Endothelial cell of coronary artery (primary cell): ENCODE measurements at places on chromosomes 5 and 9. TPM values are rescaled to one million over a fixed set of nuclear protein-coding genes. Genes with fewer than 3 reads are reported as not detected.

The CDKN2B gene
- 7.6 and 9.8 TPM in 2 replicates for total RNA-seq

The OLFM1 gene
- 0.18 and 0.56 TPM in 2 replicates for total RNA-seq

The PCDHB11 gene
- total RNA-seq: 0.38 and 0.99 TPM in 2 replicates

The SPATA31A3 gene
- not detected in 2 replicates for total RNA-seq

The SH3TC2 gene
- 3.2 and 6.0 TPM in 2 replicates for total RNA-seq

The FOXD4 gene
- 0.09 and 0.19 TPM in 2 replicates for total RNA-seq

The BTNL8 gene
- total RNA-seq: not detected in 2 replicates

The KLF4 gene
- 0.45 and 3.8 TPM in 2 replicates for total RNA-seq

The SLC36A2 gene
- not detected in 2 replicates for total RNA-seq

The TMC1 gene
- total RNA-seq: 2.1 and 5.8 TPM in 2 replicates

The IFNA13 gene
- total RNA-seq: not detected in 2 replicates

The IFNA7 gene
- total RNA-seq: not detected in 2 replicates
